ENCODE measurements at places on chromosomes 7 and 10.
A peak's percentile ranks its signal among the peaks of the same experiment; 100 is the strongest.

- DNase-seq: no peak
These were observed 371.3 kb downstream of the GLRX3 start for GRCh38 chr10:130507461-130507860.

DNA sequence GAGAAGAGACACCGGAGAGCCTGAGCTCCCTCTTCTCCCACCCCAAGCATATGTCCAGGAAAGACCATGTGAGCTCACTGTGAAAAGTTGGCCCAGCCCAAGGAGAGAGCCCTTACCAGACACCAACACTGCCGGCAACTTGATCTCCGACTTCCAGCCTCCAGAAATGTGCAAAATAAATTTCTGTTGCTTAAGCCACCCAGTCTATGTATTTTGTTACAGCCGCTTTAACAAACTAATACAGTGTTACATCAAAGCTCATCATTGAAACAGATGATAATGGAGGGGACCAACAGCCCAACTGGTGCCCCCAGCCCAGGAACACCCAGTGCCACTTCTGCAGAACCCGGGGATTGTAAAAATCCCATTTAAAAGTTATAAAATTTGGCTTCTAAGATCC lies 18.9 kb downstream of the RGR start:
- DNase-seq: no peak

GRCh38 chr7:22109761-22110160 lies 164.1 kb upstream of the CDCA7L start:
- DNase-seq: no peak

DNA sequence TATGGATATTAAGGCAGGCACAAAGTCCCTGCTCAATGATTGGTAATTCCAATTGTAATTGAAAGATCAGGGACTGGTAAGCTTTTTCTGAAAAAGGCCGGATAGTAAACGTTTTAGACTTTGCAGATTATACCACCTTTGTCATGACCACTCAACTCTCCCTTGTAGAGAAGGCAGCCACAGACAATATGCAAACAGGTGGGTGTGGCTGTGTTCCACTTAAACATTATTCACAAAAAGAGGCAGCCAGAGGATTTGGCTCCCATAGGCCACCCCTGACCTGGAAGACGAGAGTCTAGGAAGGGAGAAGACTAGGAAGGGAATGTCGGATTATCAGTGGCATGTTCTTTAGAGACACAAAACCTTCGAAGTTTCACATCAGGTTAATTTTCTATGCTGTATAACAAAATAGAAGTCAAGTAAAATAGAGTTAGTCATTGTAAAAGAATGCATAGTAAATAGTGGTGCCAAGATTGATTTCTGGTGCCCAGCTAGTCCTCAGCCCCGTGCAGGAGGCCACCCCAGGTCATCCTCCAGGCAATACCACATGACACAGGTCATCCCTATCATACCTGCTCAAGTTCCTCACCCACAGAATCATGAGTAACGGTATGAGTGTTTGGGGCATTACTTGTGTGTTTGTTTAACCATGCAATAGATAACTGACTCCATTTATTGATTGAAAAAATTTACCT lies 193.8 kb downstream of the PLPP4 start:
- no peak for DNase-seq

DNA sequence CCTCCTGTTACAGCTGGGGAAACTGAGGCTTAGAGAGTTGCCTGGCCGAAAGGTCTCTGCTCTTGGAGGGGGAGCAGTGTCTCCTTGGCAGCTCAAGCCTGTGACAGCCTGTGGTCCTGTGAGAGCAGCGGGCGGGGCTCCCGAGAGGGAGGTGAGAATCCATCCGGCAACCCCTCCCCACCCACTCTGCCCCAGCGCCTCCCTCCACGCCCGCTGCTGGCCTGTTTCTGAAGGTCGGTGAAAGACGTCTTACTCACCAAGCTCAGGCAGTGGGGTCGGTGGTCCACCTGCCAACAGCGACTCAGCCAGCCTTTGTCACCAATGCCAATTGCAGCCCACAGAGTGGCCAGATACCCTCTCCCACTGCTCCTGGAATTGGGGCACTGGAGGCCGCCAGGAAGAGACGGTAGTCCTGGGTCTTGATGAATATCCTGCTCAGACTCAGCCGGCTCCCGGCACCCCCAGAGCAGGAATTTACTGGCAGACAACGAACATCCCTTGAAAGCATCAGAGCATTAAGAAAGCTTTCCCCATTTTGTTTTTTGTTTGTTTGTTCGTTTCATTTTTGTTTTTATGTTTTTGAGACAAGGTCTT lies 7.4 kb upstream of the TTYH3 start:
- no peak for DNase-seq

DNA sequence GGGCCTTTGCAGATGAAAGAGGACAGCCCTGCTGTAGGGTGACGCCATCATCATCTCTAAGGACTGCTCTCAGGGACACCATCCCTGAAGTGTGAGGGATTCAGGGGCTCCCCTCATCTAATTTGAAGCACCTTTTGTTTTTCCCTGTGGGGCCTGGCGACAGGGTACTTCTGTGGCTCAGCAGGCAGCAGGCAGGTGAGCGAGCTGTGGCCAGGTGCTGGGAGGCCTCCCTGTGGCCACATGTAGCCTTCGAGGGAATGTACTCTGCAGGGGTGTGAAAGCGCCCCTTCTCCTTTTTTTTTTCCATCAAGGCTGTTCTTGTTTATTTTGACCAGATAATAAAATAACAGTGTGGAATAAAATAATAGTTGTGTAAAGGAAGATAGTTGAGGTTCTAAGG lies 118.2 kb upstream of the DPP6 start:
- DNase-seq: no peak

DNA sequence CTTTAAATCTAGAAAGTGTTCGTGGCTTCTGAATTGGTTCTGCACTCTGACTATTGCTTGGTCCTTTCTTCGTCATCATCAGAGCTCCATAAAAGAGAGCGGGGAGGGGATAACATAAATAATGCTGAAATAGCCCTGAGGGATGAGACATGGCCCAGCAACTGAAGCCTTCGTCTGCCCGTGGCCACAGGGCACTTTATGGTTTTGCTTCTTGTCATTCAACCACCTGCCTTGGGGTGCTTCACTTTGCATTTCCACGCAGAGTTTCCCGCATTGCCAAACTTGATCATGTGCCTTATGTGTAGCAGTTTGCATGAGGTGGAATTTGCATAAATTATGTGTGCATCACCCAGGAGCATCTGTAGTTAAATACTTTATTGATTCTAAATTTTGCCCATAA lies 15.9 kb downstream of the GSTO2 start:
- peak; percentile 38 for DNase-seq

GRCh38 chr7:2851497-2851896 lies 7.4 kb upstream of the GNA12 start:
- no peak for DNase-seq

GRCh38 chr10:102814453-102814871 lies 22.8 kb downstream of the CYP17A1 start:
- no peak for DNase-seq

DNA sequence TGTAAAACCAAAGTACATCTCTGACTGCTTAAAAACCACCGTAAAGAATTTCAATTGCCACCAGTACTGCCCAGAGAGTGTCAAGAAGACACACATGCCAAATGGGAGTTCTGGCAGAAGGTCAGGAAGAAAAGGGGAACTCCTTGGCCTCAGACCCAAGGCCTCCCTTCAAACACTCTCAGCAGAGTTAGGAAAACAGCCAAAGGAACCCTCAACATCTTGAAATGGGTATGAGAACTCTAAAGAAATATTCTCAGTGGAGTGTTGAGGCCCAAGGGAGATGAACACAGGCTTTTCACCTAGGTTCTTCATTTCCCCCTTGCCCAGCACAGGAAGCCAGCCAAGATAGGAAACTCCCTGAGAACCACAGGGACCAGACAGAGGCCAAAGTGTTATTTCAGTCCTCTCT lies 96.1 kb upstream of the ASAH2 start:
- no peak for DNase-seq

DNA sequence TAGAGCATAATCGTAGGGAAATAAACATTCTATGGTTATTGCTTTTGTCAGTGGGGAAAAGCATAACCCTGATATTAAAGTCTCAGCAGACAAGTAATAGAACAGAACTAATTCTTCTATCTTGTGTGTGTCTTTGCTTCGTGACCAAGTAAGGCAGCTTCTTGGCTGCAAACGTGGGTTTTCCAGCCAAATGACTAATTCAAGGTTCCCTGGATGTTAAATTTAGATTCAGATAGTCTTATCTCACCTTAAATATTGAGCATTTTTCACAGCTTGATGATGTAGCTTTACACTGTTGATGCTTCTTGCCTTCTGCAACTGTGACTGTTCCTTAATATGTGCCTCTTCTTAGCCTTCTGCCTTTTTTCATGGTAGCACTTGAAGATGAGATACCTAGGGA lies 113.0 kb downstream of the EXOC4 start:
- DNase-seq: no peak

DNA sequence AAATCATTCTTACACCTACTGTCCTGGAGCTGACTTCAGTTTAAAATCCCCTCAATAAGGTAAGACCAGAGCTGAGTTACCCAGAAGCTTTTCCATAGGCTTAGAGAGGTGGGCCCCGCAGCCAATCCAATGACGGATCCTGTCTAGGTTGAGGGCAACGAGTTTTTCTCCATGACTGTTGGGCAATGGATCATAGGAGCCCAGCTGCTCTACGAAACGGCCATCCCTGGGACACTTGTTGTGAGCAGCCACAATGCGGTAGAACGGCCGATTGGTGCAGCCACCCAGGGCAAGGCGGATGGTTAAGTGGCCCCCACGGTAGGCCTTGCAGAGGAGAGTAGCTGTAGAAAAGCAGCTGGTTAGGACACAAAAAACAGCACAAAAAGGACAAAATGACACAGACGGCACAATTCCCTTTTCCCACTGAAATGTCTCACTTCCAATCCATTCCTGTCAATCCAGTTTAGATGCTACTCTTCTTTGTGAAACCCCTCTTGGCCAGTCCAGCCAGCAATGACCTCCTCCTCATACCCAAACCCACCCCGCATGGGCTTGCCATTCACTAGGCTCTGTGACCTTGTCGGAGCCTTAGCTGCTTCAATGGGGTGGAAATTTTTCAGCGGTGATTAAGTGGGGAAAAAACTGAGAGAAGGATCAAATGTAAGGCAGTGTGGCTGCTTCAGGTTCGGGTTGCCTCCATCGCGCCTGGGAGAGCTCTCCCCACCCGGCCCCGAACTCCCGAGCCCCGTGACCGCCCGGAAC lies 580 bp downstream of the MRPS16 start:
- DNase-seq: no peak

DNA sequence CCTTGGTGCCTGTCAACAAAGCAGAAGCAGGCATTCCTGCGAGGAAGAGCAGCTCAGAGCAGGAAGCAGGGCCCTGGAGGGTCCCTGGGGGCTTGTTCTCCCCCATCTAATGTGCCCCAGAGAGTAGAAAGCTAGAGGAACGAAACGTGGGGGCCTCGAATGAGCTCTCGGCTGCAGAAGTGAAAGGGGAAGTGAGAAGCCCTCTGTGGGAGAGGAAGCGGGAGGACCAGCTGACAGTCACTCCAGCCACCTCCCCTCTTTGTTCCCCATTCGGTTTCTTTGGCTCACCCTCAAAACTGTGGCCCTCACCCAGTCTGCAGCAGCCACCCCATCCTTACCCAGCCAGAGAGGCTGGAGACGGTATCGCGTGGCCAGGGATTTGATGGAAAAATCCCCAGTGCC lies 25.0 kb downstream of the C10orf105 start:
- no peak for DNase-seq

DNA sequence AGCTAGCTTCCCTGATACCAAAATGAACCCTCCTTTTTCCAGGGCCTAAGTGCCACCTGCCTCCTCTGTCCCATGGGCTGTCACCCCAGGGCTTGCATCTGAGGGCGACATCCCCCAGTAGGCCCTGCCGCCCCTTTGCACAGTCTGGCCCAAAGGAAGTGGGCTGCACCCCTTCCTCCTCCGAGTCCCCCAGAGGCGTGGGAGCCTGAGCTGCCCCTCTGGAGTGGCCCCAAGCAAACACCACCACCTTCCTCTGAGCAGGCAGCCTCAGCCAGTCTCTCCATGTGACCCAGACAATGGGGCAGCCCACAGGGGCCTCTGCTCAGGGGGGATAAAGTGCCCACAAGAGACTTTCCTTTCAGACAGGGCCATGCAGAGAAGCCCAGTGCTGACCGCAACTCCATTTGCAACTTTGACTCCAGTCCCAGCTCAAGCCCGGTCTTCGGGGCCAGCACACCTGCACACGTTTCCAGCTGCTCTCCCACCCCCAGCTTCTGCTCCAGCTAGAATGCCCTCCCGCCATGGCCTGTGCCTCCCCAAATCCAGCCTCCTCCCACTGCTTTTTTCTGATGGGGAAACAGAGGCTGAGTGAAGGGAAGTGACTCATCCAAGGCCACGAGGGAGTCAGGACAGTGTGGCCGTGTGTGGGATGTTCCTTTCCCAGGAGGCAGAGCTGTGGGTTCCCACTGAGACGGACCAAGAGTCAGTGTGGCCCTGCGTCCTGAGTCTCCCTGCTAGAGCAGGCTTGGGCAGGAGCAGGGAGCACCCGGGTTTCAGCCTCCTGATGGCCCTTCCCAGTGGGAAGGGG lies 111.9 kb downstream of the ZMIZ1 start:
- no peak for DNase-seq

DNA sequence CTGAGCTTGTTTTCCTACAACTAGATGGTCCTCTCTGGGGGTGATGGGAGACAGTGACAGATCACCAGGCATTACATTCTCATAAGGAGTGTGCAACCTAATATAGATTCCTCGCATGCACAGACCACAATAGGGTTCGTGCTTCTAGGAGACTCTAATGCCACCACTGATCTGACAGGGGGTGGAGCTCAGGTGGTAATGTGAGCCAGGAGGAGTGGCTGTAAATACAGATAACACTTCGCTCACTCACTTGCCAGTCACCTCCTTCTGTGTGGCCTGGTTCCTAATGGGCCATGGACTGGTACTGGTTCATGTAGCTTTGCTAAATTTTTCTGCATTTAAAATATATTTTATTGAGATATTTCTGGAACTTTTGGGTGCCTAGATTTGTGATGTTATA lies 202.3 kb upstream of the ZNF32 start:
- DNase-seq: no peak

GRCh38 chr10:48550977-48551376 lies 53.9 kb downstream of the ARHGAP22 start:
- DNase-seq: no peak

GRCh38 chr10:97069576-97070362 lies 116.0 kb downstream of the SLIT1 start:
- DNase-seq: no peak

DNA sequence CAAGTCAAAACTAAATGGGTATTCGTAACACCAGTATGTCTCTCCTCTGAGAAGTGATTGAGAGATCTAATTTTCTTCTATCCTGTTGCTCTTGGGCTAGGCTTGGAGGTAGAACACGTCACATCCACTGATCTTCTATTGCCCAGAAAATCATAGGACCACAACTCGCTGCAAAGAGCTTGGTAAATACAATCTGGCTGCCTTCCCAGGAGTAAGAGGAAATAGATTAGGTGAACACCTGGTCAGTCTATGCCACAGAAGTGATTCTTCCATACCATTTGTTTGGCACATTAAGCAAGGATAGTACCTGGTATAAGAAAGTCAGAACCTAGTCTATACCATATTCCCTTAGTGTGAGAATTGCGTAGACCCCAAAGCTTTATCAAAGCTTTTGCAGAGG lies 129.3 kb upstream of the PHYHIPL start:
- no peak for DNase-seq

DNA sequence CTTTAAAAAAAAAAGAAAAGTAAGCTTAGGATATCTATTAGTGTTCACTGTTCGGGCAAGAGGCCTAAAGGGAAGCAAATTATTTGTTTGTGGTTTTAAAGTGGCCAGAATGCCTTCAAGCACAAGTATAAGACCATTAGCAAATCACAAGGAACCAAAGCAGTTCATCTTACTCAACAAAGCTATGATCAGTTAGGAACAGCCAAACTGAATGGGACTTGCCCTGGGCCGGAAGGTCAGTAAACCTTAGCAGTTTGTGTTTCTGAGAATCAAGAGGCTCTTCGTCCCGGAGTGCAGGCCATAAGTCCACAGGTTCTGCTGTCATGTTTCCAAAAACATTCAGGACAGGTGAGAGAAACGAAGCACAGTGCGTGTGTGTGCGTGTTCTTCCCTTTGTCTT lies 4.5 kb downstream of the FBXW4 start:
- DNase-seq: no peak
